ENCODE measurements at places on chromosomes 16 and 17.
A peak's percentile ranks its signal among the peaks of the same experiment; 100 is the strongest.

GRCh38 chr17:78366109-78366848 lies 6.4 kb upstream of the SOCS3 start:
- no peak for DNase-seq

DNA sequence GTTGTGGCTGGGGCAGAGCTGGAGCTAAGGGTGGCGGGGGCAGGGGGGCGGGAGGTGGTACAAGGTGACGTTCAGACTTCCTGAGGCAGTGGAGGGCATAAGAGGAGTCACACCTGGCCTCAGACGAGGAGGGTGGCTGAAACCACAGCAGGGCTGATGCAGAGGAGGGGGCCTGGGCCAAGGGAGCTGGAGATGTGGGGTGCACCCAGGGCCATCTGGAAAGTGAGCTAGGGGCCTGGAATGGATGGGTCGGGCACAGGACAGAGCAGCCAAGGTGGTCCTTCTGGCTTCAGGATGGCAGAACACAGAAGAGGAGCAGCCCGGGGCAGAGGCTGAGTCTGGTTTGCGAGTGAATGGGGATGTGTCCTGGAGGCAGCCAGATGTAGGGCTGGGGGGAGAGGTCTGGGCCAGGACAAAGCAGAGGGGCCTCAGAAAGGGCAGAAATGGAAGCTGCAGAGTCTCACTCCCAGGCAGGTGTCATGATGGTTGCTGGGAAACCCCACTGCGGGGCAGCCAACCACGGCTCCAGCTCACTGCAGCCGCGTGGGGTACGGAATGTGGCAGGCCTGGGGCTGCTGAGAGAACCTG lies 57.6 kb downstream of the PRMT7 start:
- DNase-seq = no peak

DNA sequence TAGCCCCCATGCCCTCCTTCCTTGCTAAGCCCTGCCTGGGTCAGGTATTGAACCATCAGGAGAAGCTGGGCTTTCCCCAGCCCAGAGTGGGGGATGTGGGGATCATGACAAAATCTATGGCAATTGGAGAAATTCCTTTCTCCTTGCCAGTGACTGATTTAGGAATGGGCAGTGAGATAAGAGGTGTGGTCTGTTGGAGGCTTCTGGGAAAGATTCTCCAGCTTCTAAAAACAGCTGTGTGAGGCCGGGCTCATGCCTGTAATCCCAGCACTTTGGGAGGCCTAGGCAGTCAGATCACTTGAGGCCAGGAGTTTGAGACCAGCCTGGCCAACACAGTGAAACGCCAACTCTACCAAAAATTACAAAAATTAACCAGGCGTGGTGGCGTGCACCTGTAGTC lies 69.1 kb downstream of the SRCIN1 start:
- no peak for DNase-seq

- DNase-seq = no peak
These were observed 535.7 kb upstream of the CDH11 start for GRCh38 chr16:65657556-65657955.

GRCh38 chr17:7823581-7824001 lies 10.4 kb upstream of the KDM6B start:
- no peak for DNase-seq

DNA sequence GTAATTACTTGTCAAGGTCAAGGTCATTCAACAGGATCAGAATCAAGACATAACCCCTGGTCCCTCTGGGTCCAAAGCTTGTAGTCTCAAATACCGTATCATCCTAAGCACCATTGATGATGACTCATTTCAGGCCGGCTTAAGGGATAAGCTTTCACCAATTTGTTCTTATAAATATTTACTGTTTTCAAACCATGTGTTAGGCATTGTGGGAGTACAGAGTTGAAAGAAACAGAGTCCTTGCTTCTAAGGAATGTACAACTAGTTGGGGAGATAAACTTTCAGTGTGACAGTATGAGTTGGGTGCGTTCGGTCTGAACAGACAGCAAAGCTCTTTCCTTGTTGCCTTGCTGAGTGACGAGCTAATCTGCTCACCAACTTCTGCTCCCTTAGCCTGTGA lies 183.5 kb upstream of the MAF start:
- no peak for DNase-seq

GRCh38 chr17:9370467-9370866 lies 205.2 kb downstream of the STX8 start:
- DNase-seq = no peak

DNA sequence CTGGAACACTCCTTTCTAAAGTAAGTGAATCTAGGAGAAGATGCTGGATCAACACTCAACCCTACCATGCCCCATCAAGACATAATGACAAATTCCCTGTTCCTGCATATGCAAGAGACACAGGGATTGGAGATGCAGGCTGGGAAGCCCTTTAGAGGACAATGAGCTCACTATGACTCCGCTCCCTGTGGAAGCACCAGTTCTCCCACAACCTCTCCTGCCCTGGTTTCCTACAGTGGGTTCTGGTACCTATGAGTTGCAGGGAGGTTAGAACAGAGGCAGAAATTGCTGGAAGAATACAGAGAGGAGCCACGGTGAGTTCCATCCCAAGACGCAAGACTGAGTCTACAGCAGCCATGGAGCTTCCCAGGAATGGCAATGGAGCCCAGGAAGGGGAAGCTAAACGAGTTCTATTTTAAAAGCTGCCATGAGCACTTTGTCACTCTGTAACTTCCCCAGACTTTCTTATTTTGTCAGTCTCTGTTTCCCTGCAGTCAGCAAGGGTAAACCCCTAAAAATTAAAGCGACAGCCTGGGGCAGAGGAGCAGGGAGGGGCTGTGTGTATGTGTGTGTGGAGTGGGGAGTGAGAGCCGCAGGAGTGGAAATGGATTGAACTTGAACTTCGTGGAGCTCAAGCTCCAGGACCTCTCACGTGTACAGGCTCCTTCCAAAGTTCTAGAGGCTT lies 42.3 kb upstream of the PIK3R6 start:
- no peak for DNase-seq

DNA sequence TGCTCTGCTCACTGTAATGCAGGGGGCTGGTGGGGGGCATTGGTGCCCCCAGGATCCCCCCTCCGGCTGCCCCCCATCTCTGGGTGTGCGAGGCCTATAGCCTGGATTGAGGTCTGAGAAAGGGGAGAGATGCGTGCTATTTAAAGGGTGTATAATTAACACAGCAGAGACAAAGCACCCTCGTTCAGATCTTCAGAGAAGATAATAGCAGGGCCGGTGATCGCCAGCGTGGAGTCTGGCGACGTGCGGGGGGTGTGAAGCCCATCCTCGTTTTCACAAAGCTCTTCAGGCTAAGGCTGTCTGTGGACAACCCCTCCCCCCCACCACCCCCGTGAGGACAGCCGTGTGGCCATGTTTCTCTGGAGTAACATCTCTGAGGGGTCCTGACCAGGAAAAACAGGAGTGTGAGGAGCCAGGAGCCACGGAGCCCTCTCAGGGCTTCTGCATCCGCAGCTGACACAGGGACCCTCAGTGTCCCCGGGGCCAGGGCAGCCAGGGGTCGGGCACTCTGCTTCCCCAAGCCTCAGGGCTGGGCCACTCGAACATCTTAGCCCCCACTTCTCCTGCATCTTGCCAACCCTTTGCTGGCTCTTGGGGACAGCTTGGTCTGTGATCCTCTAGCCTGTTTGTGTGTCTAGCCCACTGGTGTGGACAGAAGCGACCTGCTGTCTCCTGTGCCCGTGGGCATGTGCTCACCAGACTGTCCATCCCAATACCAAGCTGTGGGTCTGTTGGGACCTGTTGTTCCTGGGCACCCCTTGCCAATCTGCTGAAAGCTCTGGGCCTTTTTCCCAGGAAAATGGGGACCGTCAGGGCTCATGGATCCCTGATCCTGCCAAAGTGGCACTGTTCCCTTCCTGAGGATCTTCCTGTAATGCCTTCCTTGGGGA lies 58.9 kb downstream of the BAIAP2 start:
- no peak for DNase-seq

- DNase-seq = peak; percentile 31
These were observed 23.0 kb upstream of the NSRP1 start for GRCh38 chr17:30093463-30094147.

DNA sequence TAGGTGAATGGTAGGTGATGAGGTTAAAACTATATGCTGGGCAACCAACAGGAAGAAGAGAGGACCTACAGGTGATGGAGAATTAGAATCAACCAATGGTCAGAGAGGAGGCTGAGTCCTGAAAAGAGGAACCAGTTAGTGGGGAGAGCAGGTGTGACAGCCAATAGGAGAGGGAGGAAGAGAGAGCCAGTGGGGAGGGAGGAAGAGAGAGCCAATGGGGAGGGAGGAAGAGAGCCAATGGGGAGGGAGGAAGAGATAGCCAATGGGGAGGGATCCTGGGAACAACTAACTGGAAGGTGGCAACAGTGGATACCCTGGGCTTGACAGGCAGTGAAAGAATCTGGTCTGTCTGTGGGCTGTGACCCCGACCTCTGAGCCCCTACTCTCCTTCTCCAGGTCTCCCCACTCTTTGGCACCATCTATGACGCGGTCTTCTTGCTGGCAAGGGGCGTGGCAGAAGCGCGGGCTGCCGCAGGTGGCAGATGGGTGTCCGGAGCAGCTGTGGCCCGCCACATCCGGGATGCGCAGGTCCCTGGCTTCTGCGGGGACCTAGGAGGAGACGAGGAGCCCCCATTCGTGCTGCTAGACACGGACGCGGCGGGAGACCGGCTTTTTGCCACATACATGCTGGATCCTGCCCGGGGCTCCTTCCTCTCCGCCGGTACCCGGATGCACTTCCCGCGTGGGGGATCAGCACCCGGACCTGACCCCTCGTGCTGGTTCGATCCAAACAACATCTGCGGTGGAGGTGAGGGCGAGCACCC lies 3.7 kb downstream of the GUCY2D start:
- no peak for DNase-seq

GRCh38 chr16:19907161-19907992 lies 22.7 kb upstream of the GPRC5B start:
- DNase-seq = peak; percentile 60

DNA sequence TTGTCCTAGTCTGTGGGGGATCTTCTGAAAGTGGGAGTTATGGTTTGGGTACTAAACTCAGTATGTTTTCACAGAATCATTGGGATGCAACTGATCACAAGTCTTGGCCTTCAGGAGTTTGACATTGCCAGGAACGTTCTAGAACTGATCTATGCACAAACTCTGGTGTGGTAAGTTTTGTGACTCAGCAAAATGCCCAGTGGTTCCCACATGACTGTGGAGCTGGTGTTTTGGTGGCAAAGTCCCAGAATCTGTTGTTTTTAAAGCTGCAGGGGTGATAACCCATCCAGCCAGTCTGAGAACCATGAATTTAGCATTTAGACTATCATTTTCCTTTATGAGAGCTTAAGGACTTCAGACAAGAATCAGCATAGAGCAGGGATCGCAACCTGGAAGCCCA lies 40.6 kb downstream of the GDE1 start:
- DNase-seq = no peak

DNA sequence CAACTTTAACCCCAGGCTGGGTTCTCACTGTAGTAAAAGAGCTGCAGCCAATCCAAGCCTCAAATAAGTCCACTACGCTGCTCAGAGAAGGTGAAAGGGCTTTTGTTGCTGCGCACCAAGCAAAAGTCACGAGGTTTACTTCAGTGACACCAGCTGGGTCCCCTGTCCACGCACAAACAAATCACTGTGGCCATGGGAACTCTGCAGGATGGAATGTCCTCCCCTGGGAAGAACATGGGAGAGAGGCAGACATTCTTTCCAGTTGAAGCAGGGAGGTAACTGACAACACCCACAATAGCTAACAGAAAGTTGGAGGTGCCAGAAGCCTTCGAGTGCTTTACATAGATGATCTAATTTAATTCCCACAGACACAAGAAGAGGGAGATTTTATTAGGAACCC lies 181.9 kb downstream of the PMP22 start:
- no peak for DNase-seq

- no peak for DNase-seq
These were observed 166.7 kb downstream of the PRKCA start for GRCh38 chr17:66469088-66469442.

DNA sequence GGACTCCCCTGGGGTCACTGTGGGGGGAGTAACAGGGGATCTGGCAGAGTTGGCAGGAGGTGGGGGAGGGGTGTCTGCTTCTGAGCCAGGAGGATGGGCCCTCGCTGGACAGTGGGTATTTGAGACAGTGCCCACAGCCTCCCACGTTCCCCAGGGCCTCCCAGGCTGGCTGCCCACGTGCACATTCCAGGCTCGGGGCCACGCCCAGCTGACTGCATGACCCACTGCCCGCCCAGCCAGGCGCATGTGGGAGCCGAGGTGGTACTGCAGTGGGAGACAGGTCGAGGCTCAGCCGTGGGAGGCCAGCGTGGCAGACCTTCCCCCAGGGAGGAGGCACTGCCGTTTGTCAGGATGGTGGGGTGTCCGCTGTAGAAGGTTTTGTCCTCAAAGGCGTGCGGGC lies 38.8 kb downstream of the BAHCC1 start:
- no peak for DNase-seq

- DNase-seq = no peak
These were observed 21.0 kb upstream of the YWHAE start for GRCh38 chr17:1420981-1421380.

DNA sequence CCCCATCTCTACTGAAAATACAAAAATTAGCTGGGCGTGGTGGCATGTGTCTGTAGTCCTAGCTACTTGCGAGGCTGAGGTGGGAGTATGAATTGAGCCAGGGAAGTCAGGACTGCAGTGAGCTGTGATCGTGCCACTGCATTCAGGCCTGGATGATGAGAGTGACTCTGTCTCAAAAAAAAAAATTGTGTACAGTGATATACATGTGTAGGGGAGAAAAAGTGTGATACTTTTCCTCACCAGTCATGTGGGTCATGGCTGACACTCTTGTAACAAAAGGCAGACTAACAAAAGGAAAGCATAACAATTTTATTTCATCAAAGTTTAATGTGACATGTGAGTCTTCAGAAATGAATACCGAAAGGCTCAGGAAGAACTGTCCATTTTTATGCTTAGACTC lies 2.0 kb upstream of the ABCC12 start:
- DNase-seq = no peak

GRCh38 chr17:72004611-72005331 lies 116.0 kb upstream of the SOX9 start:
- no peak for DNase-seq

DNA sequence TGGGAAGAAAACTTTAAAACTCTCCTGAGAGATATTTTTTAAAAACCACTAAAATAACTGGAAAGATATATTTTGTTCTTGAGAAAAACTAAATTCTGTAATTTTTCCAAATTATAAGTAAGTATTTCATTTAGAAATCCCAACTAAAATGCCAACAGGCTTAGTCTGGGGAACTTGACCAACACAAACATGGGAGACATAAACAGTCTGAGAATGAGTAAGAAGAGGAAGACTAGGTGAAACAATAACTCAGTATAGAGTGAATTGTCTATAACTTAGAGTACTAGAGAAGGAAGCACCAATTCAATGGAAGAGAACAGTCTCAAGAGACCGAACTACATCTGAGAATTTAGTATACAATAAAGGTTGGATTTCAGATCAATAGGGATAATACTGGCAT lies 2.9 kb downstream of the CMTM1 start:
- DNase-seq = no peak

GRCh38 chr17:42798383-42799380 lies at the start of the genes CNTD1 and COA3:
CNTD1 (plus strand) TSS chr17:42798861; CDS start chr17:42799068, 207 bp downstream.
COA3 (minus strand) TSS chr17:42798704; CDS start chr17:42798681, 23 bp downstream.
- peak; percentile 65 for DNase-seq

- DNase-seq = no peak
These were observed 24.2 kb downstream of the SYNRG start for GRCh38 chr17:37585066-37585465.

Measured in activated gamma-delta T cell treated with Interleukin-2 at 50 U/mL for 16 hours (primary cell).